NCI-H345 (cell line): ENCODE measurements at places on chromosomes 5 and 9.

DNA sequence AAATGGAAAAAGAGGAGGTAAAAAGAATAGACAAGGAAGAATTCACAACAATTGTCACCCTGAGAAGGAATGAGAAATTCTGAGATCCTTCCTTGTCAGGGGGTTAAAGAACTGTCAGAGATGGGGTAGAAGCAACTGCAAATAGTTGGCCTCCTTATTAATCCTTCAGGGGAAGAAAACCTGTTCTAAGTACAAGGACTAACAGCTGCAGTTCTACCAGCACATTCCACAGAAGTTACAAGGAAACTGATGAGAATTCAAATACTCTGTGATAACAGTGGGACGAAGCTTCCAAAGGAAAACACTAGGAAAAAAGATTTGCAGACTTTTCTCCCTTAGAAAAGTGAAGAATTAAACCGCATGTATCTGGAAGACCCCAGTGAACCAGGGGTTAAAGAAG lies 93.7 kb downstream of the OR2K2 start:
- no peak for DNase-seq

- DNase-seq = no peak
These were observed 10.6 kb downstream of the TMEM167A start for GRCh38 chr5:83066548-83067110.

DNA sequence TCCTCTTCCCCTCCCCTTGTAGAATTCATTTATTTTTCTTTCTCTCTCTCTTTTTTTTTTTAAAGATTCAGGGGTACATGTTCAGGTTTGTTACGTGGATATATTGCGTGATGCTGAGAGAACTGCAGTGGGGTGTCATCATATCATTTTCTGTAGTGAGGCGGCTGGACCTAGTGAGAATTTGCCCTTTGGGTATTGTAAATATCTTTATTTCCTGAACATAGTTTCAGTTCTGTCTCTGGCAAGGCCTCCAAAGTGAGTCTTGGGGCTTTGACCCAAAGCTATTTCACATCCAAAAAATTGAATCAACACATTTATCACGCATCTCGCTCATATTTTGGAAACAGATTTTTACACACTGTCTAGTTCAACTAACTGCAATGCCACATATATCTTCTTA lies 25.4 kb upstream of the MYOT start:
- DNase-seq = no peak

GRCh38 chr9:75071530-75072122 lies 16.3 kb downstream of the NMRK1 start:
- DNase-seq = no peak
